ENCODE measurements at places on chromosomes 1 and 21. TPM values are rescaled to one million over a fixed set of nuclear protein-coding genes. Genes with fewer than 3 reads are reported as not detected.

Gene KRTAP12-2
- not detected for total RNA-seq

Gene TIAM1
- total RNA-seq: 15.1 TPM

GRCh38 chr1:193222056-193222615, 35.7 kb upstream of the B3GALT2 start:
- DNase-seq: no peak

Gene CHI3L2
- total RNA-seq: 10.5 TPM

DNA sequence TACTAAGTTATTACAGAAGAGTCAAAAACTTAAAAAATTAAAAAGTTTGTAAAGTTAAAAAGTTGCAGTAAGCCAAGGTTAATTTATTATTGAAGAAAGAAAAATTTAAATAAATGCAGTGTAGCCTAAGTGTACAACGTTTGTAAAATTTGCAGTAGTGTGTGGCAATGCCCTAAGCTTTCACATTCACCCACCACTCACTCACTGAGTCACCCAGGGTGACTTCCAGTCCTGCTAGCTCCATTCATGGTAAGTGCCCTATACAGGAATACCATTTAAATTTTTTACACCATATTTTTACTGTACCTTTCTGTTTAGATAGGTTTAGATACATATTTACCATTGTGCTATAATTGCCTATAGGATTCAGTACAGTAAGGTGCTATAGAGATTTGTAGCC, 88.6 kb downstream of the CTH start:
- no peak for DNase-seq

Gene GBP6
- total RNA-seq: not detected

Gene CELA2A
- not detected for total RNA-seq

Gene NBPF10
- 3.7 TPM for total RNA-seq

GRCh38 chr1:53616927-53617326, 122.0 kb downstream of the GLIS1 start:
- peak; percentile 13 for DNase-seq

DNA sequence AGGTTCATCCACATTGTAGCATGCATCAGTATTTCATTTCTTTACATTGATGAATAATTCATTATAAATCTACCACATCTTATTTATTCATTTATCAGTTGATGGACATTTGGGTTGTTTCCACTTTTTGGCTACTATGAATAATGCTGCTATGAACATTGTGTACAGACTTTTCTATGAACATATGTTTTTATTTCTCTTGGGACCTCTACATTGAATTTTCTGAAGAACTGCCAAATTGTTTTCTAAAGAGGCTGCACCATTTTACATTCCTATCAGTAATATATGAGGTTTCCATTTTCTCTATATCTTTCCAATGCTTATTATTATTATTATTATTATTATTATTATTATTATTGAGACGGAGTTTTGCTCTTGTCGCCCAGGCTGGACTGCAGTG, 81.3 kb upstream of the SELENON start:
- DNase-seq: no peak

DNA sequence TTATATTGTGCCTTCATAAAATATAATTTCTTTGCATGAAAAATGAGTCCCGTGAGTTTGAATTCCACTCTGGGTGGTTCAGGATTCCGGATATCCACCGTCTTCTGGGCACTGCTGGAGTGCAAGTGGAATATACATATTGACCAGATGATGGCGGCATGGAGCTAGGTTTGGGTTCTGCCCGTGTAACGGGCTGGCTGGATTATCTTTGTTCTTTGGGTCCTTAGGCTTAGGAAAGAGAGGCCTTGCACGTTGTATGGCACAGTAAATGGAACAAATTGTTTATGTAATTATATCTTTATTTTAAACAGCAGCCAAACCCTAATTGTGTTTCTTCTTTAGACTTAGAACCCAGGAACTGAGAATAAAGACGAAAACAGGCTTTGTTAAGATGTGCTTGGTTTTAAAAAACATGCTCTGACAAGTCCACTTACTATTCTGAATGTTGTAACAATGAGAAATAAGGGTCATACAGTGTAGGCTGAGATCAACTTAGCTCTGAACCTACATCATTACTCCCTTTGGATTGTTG, 13.5 kb upstream of the ACBD6 start:
- peak; percentile 93 for DNase-seq

Gene SPSB1
- 18.2 TPM for total RNA-seq

DNA sequence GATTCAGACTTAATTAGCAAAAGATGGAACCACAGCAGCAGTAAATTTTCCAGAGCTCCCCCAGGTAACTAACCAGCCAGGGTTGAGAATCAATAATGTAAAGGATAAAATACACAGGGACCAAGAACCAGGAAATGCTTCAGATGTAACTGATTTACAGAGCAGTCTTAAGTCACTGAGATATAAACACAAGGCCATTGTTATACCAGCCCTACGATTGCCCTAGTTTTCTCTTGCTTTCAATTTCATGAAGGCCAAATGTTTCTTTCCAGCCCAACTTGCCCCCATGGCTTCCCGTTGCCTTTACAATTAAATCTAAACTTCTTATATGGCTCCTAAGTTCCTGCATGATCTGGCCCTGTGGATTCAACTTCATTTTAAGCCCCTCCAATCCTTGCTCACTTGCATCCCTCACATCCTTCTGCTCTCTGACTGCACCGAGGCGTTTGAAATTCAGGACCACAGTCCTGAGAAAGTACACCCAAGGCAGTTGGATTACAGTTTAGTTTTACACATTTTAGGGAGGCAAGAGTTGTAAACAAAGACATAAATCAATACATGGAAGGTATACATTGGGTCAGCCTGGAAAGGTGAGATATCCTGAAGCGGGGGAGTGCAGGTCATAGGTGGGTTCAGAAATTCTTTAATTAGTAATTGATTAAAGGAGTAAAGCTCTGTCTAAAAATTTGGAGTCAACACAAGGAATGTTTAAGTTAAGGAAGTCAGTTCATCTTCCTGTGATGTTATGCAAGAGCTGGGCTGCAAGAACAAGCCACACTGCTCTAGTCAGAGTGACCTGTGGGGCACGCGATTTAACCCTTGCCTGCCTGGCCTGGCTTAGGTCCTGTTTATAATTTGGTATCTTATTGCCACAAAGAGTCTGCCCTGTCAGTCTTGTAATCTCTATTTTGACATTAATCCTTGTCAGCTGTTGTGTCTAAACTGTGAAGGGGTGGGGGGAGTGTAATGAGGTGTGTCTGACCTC, 69.9 kb upstream of the COG2 start:
- no peak for DNase-seq

Gene PCSK9
- 2.5 TPM for total RNA-seq

Measured in fibroblast of the aortic adventitia (primary cell).